ENCODE measurements at places on chromosomes 16 and 17. TPM values are rescaled to one million over a fixed set of nuclear protein-coding genes. Genes with fewer than 3 reads are reported as not detected.

LHX1 gene
- not detected for total RNA-seq

SGCA gene
- not detected for total RNA-seq

TP53TG3 gene
- not detected for total RNA-seq

FUS gene
- 733 TPM for total RNA-seq

CUEDC1 gene
- total RNA-seq: 0.41 TPM

All from CD4-positive, alpha-beta T cell (primary cell).